CD4-positive, alpha-beta T cell treated with Interleukin-1 beta for 1 hour (primary cell): ENCODE measurements at places on chromosomes 13 and 19.

GRCh38 chr19:3573162-3573857 lies 566 bp downstream of the HMG20B start:
- peak; percentile 24 for DNase-seq

DNA sequence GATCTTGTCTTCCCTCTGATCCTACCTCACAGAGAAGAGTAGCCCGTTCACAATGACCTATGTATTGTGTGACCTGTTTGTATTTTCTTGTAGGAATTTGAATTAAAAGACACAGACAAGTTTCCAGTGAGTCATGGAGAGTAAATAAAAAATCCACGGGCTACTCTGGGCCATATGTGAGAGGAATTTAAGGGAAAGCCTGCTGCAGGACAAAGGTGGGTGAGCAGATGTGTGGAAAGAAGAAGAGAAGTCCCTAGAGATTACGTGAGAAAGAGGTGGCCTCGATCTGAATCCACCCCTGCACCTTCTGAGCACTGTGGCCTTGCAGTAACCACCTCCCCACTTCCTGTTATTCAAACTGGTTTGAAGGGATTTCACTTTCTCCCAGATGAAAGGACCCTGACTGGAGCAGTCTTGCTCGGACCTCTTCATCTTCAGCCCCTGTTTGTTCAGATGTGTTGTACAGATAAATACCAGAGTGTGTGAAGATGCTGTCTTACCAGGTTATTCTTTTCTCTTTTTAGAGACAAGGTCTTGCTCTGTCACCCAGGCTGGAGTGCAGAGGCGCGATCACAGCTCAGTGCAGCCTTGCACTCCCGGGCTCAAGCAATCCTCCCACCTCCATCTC lies 205.4 kb downstream of the PDS5B start:
- DNase-seq = no peak

GRCh38 chr19:15680478-15681322 lies 7.8 kb downstream of the CYP4F12 start:
- DNase-seq = no peak

GRCh38 chr19:31512181-31512970 lies 163.1 kb upstream of the TSHZ3 start:
- no peak for DNase-seq

DNA sequence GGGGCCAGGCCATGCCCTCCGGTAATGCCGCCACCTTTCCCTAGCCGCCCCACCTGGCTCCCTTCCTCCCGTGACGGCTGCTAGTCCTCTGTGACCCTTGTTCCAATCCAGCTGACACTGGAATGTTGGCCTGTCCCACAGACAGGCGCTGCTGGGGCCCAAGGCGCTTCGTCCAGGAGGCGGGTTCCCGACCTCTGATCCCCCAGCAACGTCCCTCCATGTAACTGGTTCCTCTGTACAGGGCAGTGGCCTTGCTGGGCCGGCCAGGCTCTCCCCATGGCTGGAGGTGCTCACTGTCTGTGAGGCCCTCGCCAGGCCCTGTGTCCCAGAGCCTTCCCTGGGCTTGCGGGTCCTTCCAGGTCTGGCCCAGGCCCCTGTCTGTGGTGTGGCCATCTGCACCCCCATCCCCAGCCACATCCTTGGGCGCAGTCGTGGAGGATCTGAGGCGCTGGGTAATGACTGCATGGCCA lies 6.8 kb upstream of the GRIN3B start:
- no peak for DNase-seq

- no peak for DNase-seq
These were observed 7.4 kb upstream of the TIMM13 start for GRCh38 chr19:2434721-2435265.
